ENCODE measurements at places on chromosomes 12 and 14.

DNA sequence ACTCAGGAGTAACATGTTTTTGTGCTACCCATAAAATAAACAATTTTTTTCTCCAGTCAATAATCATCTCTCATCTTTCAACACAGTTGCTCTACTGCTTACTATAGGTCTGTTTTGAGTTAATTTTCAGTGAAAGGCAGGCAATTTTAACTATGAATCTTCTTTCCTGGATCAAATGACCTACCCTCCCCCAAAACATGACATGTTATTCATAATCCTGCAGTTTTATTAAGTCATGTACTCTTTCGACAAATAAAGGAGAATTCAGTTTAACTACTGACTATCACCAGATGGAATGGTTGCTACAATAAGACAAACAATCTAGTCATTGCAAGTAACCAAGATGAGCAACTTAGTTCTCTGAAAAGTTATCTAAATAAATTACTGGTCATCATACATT is 106.0 kb upstream of the FAR2 start:
- no peak for DNase-seq

- DNase-seq, result no peak
Observed at GRCh38 chr12:102437511-102437910, 42.9 kb downstream of the IGF1 start.

- DNase-seq, result no peak
Observed at GRCh38 chr14:45715946-45716345, 462.9 kb upstream of the MIS18BP1 start.

DNA sequence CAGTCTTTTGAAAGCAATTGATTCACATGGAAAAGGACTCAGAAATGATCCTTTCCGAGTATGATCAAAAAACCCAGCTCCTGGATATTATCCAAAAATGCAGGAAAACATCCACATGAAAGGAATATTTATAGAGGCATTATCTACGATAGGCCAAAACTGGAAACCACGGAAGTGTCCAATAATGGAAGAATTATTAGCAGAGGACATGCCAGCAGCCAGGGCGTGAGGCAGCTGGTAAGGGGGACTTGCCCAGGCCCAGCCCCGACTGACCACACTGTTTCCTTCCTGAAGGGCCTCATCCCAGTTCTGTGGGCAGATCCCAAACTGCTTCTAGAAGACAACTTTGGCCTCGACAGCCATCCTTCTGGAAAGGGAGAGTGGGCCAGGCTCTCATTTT is 20.5 kb downstream of the ACTN1 start:
- no peak for DNase-seq

- no peak for DNase-seq
Observed at GRCh38 chr14:105065280-105066228, at the start of gene GPR132. GPR132 (minus strand) TSS chr14:105065430; CDS start chr14:105055420, 10,010 bp downstream.

DNA sequence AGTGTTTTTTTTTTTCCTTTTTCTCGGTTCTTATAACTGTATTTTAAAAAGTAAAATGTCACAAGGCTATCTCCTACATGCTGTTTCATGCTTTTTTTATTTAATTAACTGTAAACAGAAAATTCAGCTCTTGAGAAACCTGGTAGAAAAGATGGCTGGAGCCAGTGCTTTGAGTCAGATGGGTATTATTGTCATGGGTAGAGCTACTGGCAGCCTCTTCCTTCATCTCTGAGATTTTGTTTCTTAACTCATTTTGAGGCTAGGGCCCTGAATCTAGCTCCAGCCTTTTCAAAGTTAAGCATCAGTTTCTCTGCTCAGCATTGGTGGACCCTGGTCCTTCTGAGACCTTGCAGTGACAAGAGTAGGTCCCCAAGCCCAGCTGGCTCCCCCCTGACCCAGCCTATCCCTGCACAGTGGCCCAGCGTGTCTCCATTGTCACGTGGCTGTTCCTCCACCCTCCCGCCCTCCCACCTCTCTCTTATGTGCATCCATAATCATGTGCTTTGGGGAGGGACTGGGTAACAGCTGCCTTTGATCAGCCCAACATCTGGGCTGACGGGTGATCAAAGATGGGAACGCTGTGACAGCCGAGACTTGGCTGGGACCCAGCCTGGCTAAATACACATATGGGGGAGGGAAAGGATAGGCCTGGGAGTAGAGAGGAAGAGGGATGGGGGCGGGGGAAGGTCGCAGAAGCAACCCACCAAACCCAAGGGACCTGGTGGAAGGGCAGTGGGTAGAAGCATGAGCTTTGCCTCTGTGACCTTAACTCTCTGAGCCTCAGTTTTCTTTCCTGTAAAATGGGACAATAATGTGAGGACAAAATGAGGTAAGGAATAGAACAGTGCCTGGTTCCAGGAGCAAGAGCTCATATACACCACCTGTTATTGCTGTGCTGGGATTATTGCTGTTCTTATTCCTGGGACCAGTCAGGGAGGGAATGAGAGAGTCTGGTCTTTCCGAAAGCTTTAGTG is 24.4 kb upstream of the RBM19 start:
- no peak for DNase-seq

DNA sequence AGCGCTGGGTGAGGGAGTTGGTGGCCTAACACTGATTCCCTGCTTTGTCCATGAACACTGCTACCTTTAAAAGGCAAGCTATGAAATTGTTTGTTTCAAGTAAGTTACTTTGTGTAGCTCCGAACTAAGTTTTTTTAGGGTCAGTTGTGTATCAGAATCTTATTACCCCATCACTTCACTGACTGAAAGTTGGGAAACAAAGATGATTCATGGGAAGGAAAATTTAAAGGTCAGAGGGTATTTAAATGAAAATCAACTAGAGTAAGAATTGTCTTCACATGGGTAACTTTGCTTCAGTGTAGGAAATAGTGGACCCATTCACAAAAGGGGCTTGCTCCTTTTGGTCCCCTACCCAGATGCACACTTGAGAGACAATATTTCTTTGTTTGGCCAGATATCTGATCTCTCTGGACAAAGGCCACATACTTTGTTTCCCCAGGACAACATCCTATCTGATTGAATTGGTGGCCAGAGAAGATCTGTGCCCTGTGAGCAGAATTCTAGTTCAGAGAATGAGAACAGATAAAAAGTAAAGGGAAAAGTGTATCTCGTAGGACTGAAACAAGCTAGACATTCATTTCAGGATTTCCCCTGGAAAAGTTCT is 53.5 kb downstream of the RAB35 start:
- no peak for DNase-seq

- no peak for DNase-seq
Observed at GRCh38 chr12:127538316-127538715, 728.7 kb upstream of the TMEM132C start.

- no peak for DNase-seq
Observed at GRCh38 chr12:95802482-95803270, 12.1 kb upstream of the NTN4 start.

DNA sequence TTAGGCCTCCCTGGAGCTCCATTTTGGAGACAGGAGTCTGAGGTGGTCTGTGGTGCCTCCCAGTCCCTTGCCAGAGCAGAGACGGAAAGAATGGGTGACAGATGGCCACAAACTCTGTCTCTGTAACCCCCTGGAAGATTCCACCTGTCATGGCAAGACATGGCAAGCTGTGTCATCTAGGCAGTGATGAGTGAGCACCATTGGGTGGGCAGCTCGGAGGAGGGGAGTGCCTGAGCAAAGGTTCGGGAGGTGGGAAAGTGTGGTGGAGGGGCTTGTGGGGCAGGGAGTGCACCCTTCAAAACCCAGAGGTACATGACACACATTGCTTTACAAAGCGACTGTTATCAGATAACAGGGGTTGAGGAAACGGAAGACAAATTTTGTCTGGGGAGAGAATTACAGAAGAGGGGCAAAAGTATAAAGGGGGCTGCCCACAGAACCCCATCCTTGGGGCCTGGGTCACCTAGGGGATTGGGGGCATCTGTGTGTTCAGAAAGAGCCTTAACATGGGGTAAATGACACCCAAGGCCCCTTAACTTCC is 3.5 kb downstream of the RIN3 start:
- no peak for DNase-seq

DNA sequence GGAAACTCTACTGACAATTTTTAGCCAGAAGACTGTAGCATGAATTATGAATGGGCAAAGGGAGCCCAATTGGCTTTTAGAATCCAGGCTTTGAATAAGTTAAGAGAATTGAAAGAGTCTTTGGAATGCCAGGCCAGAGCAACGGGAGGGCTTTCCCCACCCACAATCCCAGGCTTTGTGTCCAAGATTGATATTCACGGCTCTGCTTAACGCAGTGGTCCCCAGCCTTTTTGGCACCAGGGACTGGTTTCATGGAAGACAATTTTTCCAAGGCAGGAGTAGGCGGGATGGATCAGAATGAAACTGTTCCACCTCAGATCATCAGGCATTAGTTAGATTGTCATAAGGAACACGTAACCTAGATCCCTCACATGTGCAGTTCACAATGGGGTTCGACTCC is 79.6 kb downstream of the EPS8 start:
- no peak for DNase-seq

Measured in mesothelial cell of epicardium (in vitro differentiated cells).